ENCODE measurements at places on chromosomes 3 and 15.

DNA sequence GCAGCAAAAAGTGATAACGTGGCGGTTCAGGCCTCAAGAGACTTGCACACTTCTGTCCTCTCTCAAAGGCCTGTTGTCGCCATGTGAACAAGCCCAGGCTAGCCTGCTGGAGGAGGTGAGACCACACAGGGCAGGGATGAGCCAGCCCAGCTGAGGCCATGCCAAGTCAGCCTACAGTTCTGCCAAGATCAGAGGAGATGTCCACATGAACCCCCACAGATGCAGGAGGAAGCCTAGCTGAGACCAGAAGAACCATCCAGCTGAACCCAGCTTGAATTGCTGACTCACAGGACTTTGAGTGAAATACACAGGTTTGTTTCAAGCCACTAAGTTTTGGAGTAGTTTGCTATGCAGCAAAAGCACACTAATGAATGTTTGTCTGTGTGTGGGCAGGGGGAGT is 50.3 kb upstream of the SEC13 start:
- no peak for DNase-seq

DNA sequence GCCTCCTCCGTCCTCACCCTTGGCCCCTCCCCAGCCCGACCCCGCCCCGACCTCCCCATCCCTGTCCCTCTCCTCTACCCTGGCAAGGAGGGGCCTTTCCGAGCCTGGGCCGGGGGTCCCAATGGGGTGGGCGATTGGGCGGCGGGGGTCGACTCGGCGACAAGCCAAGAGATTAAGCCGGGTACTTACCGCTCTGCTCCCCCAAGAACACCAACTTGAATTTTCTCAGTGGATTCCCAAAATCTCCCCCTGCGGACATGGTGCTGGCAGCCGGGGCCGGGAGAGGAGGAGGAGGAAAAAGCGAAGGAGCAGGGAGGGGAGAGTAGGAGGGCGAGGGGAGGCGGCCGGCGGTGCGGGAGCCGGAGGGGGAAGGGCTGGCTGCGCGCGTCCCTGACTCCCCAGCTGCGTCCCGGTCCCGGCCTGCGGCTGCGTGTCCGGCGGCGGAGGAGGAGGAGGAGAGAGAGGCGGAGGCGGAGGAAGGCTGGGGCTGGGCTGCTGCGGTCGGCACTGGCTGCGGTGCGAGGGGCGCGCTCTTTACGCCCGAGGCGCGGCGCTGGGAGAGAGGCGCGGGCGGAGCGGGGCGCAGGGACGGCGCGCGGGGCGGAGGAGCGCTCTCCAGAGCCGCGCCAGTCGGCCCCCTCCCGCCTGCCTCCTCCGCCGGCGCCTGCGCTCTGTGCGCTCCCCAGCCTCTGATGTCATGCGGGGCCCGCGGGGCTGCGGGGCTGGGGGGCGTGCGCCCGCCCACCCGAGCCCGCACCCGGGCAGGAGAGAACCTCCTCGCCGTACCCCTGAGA is at the start of gene RAB6B:
TSS of gene RAB6B (minus strand) at position 675 of the 794 bp plus-strand sequence. CDS start at position 259, 416 bp downstream.
- DNase-seq: no peak

- no peak for DNase-seq
Measured at GRCh38 chr3:195247086-195247862, 23.7 kb downstream of the XXYLT1 start.

GRCh38 chr3:65507437-65507836 is 531.3 kb downstream of the MAGI1 start:
- no peak for DNase-seq

GRCh38 chr3:54065140-54065539 is 57.2 kb upstream of the CACNA2D3 start:
- no peak for DNase-seq

GRCh38 chr15:66661432-66662096 is 40.5 kb upstream of the SMAD6 start:
- no peak for DNase-seq

DNA sequence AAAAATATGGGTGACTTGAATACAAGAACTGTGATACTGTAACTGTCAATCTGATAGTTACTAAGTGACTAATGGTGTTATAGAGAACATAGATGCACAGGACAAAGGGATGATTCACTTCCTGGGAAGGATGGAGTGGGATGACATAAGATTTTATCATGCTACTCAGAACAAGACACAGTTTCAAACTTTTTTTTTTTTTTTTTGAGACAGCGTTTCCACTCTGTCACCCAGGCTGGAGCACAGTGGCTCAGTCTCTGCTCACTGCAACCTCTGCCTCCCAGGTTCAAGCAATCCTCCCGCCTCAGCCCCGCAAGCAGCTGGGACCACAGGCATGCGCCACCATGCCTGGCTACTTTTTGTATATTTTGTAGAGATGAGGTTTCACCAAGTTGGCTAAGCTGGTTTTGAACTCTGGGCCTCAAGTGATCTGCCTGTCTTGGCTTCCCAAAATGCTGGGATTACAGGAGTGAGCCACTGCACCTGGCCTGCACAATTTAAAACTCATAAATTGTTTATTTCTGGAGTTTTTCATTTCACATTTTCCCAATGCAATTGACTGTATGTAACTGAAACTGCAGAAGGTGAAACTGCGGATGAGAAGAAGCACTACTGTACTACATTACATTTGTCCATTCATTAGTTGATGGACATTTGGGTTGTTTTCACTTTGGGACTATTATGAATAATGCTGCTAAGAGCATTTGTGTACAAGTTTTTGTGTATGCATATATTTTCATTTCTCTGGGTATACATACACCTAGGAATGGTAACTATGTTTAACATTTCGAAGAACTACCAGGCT is 40.6 kb downstream of the ADIPOQ start:
- peak; percentile 56 for DNase-seq

- DNase-seq: no peak
Measured at GRCh38 chr3:50259432-50260026, 9.4 kb upstream of the SEMA3B start.

- DNase-seq: no peak
Measured at GRCh38 chr3:183142199-183142598, 20.3 kb downstream of the LAMP3 start.

GRCh38 chr15:64151727-64152506 is at the start of gene SNX22:
TSS of gene SNX22 (plus strand) at chr15:64151731. CDS start at chr15:64151776, 45 bp downstream.
- no peak for DNase-seq

GRCh38 chr3:42032693-42033349 is 58.3 kb upstream of the TRAK1 start:
- DNase-seq: peak; percentile 92

GRCh38 chr3:126305427-126305826 is 51.8 kb downstream of the KLF15 start:
- no peak for DNase-seq

DNA sequence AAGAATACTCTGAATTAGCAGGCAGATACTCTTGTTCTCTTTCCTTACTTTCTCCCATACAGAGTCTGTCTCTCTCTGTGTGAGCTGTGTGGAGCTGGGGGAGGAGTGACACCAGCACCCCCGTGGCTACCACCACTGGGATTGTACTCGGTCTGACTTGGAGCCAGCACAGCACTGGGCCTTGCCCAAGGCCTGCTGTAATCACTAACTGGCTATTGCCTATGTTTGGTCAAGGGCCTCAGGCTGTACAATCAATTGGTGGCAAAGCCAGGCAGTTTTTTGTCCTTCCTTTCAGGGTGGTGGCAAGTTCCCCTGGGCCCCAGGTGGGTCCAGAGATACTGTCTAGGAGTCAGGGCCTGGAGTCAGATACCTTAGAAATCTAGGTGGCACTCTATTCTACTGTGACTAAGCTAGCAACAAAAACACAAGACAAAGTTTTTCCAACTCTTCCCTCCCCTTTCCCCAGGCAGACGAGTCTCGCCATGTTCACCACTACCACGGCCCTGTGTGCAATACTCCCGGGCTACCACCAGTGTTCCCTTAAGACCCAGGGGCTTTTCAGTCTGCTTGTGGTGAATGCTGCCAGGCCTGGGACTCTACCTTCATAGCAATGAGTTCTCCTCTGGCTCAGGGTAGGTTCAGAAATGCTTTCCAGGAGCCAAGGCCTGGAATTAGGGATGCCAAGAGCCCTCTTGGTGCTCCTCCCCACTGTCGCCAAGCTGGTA is 151.8 kb downstream of the KCNAB1 start:
- no peak for DNase-seq

DNA sequence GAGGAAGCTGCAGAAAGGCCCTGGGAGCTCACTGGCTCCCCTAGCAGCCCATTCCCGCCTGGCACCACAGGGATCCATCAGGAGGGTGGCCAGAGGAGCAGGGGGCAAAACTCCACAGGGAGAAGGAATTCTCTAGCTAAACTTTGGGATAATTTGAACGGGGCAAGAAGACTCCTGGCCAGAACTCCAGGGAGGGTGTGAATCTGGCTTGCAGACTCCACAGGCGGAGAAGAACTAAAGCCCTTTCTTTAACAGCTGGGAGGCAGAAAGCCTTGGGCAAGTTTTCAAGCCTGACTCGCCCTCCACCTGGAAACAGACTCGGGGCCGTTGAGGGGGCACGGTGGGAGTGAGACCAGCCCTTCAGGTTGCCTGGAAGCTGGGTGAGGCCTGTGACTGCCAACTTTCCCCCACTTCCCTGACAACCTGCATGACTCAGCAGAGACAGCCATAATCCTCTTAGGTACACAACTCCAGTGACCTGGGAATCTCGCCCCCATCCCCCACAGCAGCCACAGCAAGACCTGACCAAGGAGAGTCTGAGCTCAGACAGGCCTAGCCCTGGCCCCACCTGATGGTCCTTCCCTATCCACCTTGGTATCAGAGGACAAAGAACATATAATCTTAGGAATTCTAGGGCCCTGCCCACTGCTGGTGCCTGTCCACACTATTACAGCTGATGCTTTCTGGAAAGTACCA is 28.6 kb downstream of the SLC27A2 start:
- DNase-seq: no peak

GRCh38 chr3:111534701-111535100 is 7.3 kb upstream of the CD96 start:
- DNase-seq: peak; percentile 42

DNA sequence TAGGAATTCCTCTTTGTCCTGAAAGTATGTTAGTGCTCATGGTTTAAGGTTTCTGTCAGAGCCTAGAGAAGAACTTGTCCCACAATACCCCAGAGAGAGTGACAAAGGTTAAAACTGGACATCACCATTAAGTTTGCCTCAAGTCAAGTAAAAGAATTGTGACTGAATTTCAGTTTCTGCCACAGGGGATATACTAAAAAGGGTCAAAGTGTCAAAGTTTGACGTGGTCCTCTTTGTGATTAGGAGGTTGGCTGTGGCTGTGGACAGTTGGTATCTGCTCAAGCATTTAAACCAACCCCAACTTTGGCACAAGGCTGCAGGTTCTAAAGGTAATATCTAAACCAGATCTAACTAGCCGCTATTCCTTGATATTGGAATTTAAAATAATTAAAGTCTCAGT is 26.1 kb downstream of the FMN1 start:
- no peak for DNase-seq

DNA sequence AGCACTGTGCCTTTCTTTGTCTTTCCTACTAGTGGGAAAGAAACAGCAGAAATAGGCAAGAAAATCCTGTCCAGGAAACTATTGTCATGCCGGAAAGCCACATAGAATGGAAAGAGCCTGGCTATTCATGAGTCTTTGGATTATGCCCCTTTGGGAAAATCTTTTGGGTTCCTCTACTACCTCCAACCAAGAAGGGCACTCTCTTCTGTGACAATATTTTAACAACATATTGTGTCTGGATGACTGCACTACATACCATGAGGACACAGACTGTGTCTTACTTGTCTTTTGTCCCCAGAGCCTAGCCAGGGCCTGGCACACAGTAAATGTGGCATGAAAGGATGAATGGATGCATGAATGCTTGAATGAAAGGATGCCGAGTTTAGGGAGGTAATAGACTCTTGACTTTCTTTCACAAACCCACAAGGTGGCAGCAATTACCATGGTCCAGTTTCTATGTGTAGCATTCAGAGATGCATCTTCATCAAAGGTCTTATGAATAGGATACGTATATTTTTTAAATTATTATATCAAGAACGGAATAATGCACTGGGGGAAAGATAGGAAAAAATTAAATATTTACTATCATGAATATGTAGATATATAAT is 30.3 kb downstream of the ARL14 start:
- peak; percentile 11 for DNase-seq

DNA sequence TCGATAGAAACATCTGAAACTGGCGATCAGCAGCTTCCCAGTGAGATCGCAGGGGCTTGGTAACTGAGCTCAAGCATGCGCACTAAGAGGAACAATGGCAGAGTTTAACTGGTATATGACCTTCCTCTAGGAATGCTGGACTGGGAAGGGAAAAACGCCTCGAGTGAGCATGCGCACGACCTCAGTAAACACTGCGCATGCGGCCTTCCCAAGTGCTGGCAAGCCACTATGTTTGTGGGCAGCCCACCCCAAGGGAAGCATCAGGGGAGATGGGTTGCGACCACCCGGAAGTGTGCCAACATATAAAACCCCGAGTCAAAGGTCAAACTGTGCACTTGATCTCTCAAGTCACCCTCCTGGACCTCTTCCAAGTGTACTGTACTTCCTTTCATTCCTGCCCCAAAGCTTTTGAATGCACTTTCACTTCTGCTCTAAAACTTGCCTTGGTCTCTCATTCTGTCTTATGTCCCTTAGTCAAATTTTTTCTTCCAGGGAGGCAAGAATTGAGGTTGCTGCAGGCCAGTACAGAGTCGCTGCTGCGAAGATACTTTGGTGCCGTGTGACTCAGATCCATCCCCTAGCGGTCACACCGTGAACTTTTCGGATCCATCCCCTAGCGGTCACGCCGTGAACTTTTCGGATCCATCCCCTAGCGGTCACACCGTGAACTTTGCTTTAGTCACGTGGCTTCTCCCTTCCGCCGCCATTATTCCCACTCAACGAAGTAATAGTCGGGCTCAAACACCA is 243.3 kb downstream of the FAM43A start:
- DNase-seq: no peak

DNA sequence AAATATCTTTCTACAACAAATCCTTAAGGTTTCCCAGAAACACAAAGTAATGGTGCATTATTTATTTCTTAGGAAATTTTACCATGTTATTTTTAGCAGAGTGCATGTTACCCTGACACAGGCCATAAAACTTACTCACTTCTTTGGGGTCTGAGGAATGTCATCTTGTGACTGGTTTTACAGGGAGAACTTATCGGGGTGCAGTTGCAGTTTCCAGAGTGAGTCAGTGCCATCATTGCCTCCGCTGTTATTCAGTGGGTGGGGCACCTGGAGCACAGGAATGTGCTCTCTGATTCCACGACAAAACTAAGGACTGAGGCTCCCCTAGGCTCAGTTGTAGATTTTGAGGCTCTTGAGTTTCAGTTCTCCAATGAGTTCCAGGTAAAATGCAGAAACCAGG is 11.1 kb upstream of the GREM1 start:
- DNase-seq: no peak

DNA sequence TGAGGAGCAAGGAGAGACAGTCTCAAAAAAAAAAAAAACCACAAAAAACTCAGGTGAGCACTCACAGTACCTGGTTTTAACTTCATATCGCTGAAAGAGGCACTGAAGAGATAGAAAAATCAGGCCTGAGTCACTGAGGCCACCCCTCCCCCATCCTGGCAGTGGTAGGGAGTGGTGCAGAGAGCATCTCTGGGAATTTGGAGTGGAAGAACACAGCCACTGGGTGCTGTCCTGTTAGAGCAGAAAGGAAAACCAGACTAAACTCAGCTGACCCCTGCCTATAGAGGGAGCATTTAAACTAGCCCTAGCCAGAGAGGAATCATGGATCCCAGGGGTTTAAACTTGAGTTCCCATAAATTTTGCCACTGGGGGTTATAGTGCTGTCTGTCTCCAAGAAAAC is 22.2 kb upstream of the DNAJC13 start:
- no peak for DNase-seq
